WTC11 (cell line): ENCODE measurements at places on chromosomes 1 and 21. TPM values are rescaled to one million over a fixed set of nuclear protein-coding genes. Genes with fewer than 3 reads are reported as not detected.

DNA sequence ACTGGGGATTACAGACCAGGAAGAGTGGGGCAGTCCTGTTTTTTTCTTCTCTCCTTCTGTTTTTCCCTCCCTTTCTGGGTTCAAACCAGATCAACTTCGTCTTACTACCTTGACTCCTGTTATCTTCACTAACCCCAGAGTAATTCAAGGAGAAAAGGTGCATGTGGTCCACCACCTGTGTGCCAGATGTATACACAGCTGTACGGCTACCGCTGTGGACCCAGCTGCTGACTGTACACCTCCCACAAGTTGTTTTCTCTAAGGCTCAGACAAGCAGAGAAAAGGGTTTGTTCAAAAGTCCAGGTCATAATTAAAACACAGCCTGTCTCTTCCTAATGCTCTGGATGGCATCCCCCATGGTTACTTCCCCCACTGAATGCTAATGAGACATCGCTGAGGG lies 102.1 kb downstream of the LMX1A start:
- H3K36me3 ChIP-seq, result no peaks in the 10 kb centered on the region
- no peak overlapping the region for H3K27ac ChIP-seq
- no peak overlapping the region for H3K4me3 ChIP-seq
- H3K27me3 ChIP-seq, result peaks cover 24% of the 10 kb centered on the region
- peaks cover 18% of the 10 kb centered on the region for H3K4me1 ChIP-seq

- H3K27me3 ChIP-seq, result no peaks in the 10 kb centered on the region
- no peak overlapping the region; the same call in none of the 2 replicates for H3K27ac ChIP-seq
- H3K36me3 ChIP-seq, result no peaks in the 10 kb centered on the region
- peaks cover 30% of the 10 kb centered on the region for H3K4me1 ChIP-seq
Measured at GRCh38 chr1:183096894-183097293, 73.7 kb downstream of the LAMC1 start.

DNA sequence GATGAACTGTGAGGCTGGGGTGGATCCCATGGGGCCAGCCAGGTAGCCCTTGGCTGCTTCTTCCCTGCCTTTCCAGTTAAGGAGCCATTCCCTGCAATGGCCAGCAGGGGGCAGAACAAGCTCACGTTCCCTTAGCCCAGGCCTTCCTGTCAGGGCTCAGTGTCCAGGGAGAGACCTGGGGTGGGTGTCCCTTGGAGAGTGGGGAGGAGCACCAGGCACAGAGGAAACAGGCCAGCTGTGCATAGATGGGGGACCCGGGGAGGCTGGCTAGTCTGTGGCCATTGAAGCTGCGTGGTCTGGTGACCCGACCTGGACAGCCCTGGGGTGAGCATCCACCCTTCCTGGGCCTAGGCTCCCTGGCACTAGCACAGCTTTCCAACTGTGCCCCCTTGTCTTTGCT lies 13.2 kb upstream of the EPS8L3 start:
- DNase-seq, result peak; percentile 87
- peaks cover 11% of the 10 kb centered on the region for H3K36me3 ChIP-seq
- H3K27ac ChIP-seq, result no peak overlapping the region
- H3K27me3 ChIP-seq, result peaks cover 9% of the 10 kb centered on the region
- peaks cover 5% of the 10 kb centered on the region for H3K4me1 ChIP-seq

The C1orf74 gene
- total RNA-seq, result 4.1 to 4.6 TPM (median 4.4 TPM) in 3 replicates

DNA sequence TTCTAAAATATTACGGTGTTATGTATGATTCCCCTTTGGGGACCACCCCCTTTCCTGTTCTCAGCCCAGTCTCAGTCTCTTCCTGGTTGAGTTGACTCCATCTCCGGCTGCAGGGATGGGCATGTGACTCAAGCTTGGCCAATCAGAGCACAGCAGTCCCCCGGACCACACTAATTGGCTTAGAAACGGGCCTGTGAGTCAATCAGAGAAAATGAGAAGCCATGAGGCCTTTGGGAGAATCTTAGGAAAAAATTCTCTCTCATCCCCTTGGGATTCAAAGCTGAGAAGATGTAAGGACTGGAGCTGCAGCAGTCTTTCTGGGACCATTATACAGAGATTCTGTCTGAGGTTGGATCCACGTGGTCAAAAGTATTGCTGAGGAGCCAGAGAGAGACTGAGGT lies 10.7 kb upstream of the FHAD1 start:
- no peak for DNase-seq
- H3K27me3 ChIP-seq, result peaks cover 11% of the 10 kb centered on the region
- H3K4me3 ChIP-seq, result no peak overlapping the region
- no peaks in the 10 kb centered on the region for H3K36me3 ChIP-seq

DNA sequence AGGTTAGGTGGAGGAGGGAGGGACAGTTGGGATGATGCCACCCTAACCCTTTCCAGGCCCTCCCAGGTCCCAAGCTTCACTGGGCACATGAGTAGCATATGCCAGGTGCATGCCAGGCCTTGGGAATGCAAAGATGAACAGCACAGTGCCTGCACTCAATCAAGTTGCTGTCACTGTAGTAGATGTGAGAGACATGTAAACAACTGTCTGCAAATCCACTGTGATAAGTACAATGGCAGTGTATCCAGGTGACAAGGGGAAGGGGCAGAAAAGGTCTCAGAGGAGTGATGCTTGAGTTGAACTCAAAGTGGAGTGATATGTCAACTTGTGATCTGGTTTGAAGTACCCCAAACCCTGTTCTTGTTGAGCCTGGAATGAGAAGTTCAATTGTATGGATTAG lies 49.5 kb upstream of the LRRN2 start:
- H3K36me3 ChIP-seq, result peaks cover 12% of the 10 kb centered on the region
- no peak overlapping the region for H3K27ac ChIP-seq
- no peak for DNase-seq
- peaks cover 38% of the 10 kb centered on the region for H3K27me3 ChIP-seq
- H3K4me1 ChIP-seq, result peaks cover 22% of the 10 kb centered on the region
- H3K4me3 ChIP-seq, result no peak overlapping the region
